ENCODE measurements at places on chromosomes 2 and 18. TPM values are rescaled to one million over a fixed set of nuclear protein-coding genes. Genes with fewer than 3 reads are reported as not detected.
A peak's percentile ranks its signal among the peaks of the same experiment; 100 is the strongest.

The PLGLB2 gene
- 0.96 TPM for total RNA-seq

The AFTPH gene
- 35.2 TPM for total RNA-seq

- no peak for DNase-seq
Measured at GRCh38 chr2:65663831-65664407, 231.5 kb upstream of the SPRED2 start.

The ZEB2 gene
- 7.0 TPM for total RNA-seq

DNA sequence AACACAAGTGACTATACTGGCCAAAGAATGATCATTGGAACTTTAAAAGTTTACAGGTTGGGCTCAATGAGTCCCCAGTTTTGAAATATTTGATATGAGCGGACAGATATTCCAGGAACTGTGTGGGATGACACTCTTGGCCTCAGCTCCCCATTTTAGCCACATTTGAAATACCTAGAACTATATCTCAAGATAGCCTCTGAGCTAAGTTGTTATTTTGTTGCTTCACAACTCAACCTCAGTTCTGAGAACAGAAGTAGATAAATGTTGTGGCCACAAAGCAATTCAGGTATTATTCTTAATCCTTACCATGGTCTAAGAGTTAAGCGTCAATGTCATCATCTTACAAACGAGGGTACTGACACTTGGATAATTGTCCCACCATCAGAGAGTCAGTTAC, 172.2 kb upstream of the SETBP1 start:
- DNase-seq, result no peak

DNA sequence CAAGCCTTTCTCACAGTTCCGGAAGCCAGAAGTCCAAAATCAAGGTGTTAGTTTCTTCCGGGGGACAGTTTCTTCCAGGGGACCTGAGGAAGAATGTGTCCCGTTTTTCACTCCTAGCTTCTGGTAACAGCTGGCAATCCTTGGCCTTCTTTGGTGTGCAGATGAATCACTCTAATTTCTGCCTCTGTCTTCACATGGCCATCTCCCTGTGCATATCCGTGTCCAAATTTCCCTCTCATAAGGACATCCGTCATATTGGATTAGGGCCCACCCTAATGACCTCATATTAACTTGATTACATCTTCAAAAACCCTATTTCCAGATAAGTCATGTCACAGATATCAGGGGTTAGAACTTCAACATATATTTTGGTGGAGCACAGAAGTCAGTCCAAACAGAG, 141.4 kb downstream of the ZEB2 start:
- DNase-seq, result no peak

DNA sequence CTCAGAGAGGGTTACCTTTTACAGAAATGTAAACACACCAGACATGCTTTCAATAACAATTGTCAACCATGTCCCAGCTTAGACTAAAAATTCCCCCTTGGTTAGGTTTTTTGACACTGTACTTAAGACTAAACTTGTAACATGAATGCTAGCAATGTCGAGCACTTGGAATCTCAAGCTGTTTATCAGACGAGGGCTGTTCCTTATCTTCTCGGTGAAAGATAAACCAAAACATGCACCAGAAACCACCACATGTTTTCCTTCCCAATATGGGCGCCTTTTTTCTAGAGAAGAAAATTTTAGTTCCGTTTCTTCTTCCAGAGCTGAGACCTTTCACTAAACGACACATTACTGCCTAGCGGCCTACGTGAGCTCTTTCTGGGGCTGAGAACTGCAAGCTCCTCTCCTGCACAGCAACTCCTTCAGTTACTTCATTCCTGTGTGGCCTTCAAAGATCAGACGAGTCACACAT, 42.4 kb upstream of the ACKR3 start:
- no peak for DNase-seq

GRCh38 chr2:3692375-3692774, 11.0 kb upstream of the DCDC2C start:
- no peak for DNase-seq

The FAM110C gene
- total RNA-seq, result 0.51 TPM

The COL4A3 gene
- total RNA-seq, result not detected

- DNase-seq, result no peak
Measured at GRCh38 chr2:48269117-48269822, 260.7 kb upstream of the STON1 start.

DNA sequence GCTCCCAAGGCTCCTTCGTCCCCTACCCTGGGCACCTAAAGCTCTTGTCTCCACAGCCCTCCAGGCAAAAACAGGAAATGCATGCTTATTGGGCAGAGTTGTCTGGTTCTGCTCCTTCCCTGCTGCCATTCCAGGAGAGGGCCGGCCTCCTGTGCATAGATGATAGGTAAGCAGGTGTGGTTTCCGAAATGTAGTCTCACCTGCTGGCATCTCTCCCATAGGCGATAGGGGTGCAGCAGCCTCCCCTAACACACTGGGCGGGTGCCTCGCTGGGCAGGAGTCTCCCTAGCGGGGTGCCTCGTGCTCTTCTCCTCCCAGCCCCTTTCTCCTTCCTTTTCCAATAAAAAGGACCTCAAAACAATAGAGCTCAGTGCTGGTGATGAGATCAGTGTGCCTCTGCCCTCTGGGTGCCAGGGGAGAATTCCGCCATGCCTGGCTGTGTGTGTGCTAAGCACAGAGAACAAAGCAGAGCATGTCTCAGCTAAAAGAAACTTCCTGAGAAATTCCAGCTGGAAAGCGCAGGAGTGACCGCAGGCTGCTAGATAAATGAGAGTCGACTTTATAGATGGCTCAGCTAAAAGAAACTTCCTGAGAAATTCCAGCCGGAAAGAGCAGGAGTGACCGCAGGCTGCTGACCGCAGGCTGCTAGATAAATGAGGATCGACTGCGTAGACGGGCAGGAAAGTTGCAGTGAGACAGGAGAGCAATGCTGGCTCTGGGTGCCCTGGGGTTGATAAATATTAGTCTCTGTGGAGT, 11.3 kb upstream of the PXDN start:
- no peak for DNase-seq

GRCh38 chr2:138997346-138997745, 217.2 kb upstream of the NXPH2 start:
- DNase-seq, result no peak

- DNase-seq, result no peak
Measured at GRCh38 chr2:85756822-85757435, 3.1 kb downstream of the ATOH8 start.

DNA sequence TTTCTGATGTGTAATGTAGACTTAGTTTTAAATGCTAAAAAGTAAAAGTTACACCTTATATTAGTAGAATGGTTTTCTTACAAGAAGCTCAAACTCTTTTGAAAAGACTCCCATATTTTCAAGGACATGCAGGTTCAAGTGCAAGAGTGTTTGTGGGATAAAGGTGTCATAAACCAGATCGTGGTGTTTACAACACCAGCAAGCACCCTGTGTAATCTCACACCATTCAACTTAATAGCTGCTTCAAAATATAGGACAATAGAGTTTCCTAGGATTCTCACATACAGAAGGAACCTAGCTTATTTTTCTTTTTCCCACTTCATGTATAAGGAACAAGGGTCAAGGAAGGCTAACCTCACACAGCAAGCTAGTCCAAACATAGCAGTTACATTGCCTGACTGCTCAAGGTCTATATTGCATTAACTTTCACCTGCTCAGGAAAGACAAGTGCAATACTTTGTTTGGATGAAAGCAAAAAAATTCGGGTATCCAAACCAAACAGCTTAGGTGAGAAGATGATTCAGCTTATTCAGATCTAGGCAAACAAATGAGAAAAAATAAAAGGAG, 172.3 kb downstream of the IKZF2 start:
- no peak for DNase-seq

The PLA2R1 gene
- total RNA-seq, result 0.02 TPM

GRCh38 chr2:26613241-26614215, 27.6 kb downstream of the CIB4 start:
- no peak for DNase-seq

DNA sequence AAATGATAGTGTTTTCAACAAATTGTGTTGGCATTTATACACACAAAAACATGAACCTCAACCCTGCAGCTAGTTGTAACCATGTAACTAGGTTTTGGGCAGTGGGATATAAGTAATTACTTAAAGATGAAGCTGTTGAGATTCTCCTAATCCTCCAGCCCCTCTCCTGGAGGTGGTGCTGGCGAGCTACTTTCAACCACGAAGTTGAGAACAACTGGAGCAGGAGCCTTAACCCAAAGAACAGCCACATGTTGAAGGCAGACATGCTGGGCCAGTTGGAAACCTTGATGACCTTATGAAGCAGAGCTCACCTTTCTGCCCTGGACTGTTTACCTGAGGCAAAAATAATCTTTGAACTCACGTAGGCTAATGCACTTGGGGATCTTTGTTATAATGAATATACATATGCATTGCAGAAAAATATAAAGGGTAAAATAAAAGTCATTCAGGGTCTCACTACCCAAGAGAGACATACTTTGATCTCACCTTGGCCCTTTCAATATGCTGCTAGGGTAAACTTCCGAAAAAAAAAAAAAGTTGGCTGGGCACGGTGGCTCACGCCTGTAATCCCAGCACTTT, 89.6 kb upstream of the NPAS2 start:
- DNase-seq, result peak; percentile 76

DNA sequence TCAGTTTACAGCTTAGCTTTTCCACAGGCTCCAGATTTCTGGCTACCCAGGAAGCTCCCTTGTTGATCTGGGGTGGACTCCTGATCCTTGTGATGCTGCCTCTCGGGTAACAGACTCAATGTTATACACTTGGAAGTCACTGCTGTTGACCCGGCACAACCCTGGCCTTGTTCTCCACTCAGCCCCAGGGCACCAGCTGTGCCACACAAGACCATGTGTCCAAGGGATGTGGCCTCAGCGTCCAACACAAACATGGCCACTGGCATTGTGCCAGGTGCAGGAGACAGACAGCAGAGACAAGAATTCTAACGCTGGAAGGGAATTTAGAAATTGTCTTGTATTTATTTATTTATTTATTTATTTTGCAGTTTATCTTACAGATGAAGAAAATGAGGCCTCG, 39.0 kb upstream of the PPP4R1 start:
- DNase-seq, result no peak

The ABCB11 gene
- total RNA-seq, result not detected

The FSIP2 gene
- 0.28 TPM for total RNA-seq

The ANKRD30BL gene
- total RNA-seq, result not detected

DNA sequence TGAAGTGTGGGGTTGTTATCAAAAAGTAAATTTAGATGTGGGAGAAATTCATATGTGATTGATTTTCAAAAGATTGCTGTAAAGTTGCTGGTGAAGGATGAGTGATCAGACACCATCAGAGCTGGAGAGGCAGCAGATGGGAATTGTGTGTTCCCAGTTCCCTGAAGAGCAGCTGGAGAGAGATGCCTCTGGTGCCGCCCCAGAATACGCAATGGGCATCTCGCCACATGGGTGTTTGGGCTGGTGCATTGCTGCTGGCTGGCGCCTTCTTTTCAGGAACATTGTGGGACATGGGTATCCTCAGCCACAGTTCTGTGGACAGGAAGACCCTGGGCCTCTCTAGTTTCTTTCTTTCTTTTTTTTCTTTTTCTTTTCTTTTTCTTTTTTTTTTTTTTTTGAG, 11.9 kb downstream of the ATG4B start:
- DNase-seq, result no peak

The TGIF1 gene
- total RNA-seq, result 42.7 TPM

The C2orf15 gene
- total RNA-seq, result 0.87 TPM

The C2orf92 gene
- 7.4 TPM for total RNA-seq

GRCh38 chr2:182952741-182953450, 85.4 kb downstream of the NCKAP1 start:
- DNase-seq, result no peak

GRCh38 chr2:140650825-140651224, 1480.0 kb downstream of the LRP1B start:
- no peak for DNase-seq

GRCh38 chr2:145116834-145117725, 597.2 kb upstream of the ZEB2 start:
- no peak for DNase-seq

DNA sequence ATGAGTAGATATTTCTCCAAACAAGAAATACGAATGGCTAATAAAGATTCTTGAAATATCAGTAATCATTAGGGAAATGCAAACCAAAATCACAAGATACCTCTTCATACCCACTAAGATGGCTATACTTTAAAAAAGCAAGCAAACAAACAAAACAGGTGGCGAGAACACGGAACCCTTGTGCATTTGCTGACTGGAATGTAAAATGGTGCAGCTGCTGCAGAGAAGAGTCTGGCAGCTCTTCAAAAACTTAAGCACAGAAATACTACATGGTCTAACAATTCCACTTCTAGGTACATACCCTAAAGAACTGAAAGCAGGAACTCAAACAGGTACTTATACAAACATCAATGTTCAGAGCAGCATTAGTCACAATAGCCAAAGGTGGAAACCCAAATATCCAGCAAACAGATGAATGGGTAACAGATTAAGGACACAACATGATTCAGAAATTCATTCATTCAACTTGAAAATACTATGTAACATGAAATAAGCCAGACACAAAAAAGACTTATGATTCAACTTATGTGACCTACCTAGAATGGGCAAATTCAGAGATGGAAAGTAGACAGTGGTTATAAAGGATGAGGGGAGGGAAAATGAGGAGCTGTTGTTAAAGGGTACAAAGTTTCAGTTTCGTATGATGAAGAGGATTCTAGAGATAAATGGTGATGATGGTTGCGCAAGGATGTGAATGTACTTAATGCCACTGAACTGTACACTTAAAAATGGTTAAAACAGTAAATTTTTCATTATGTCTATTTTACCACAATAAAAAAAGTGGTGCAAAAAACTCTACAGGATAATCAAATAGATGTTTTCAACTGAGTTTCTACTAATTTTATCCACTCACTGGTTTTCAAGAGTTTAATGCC, 26.9 kb upstream of the GPR75 start:
- DNase-seq, result no peak

DNA sequence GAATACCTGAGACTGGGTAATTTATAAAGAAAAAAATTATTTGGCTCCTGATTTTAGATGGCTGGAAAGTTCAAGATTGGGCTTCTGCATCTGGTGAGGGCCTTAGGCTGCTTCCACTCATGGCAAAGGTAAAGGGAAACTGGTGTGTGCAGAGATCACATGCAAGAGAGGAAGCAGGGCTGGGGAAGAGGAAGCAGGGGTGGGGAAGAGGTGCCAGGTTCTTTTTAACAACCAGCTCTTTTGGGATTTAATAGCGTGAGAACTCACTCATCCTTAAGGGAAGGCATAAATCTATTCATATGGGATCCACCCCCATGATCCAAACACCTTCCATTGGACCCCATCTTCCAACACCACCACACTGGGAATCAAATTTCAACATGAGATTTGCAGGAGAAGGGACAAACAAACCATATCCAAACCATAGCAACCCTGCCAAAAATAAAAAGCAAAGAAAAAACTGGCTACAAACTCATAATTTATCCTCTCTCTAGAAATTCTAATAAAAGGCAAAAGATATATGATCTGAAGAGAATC, 30.4 kb downstream of the PRKRA start:
- no peak for DNase-seq

Measured in activated CD4-positive, alpha-beta T cell treated with anti-CD3 and anti-CD28 coated beads for 36 hours (primary cell).